ENCODE measurements at places on chromosomes 6 and 20.

DNA sequence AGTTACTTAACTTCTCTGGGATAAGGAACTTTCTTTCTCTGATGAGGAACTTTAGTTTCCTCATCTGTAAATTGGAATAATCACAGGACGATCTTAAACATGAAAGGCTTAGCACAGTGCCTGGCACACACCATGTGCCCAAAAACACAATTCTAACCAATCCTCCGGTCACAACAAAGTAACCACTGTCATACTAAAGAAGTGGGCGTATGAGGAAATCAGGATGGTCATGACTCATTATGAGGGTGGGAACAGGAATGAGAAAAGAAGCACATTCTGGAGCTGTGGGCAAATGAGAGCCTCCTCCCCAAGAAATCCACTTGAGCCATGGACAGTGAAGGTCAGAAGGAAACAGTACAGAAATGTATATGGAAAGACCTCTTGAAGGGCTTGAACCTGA, 82.9 kb downstream of the LRFN2 start:
- DNase-seq, result no peak

DNA sequence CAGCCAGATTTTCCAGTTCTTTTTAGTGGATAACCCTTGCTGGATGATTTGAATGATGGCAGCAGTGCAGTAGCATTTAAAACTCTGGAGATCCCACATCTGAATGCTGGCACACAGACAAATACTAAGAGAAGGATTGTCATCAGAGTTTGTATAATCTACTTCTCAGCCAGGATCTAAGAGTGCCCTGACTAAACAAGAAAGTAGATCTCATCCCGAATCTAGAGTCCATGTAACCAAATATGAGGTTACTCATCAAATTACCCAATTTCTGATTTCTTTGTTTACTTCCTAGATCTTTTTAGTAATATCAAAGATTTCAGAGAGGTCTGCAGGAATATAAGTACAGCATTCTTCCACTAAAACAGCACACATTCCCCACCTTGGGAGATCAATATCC, 7.8 kb downstream of the TMC2 start:
- no peak for DNase-seq

- no peak for DNase-seq
Observed at GRCh38 chr6:54107470-54108090, 3.7 kb upstream of the MLIP start.

- DNase-seq, result no peak
Observed at GRCh38 chr6:128275030-128275429, 245.4 kb downstream of the PTPRK start.

DNA sequence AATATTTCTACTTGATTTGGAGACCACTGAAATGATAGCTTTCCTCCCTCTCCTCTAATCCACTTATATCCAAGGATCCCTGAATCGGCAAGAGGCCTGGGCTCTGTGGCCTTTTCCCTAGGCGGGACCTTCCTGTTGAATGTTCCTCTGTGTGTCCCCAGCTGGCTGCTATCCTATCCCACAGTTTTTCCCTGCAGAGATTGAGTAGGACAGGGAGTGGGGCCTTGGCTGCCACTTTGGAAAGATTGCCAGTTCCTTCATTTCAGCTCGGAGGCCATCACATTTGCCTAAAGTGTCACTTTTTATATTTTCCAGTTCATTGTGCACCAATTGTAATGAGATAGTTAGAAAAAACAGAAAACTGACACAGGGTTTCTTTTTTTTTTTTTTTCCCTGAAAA, 38.9 kb upstream of the SMIM8 start:
- DNase-seq, result no peak

DNA sequence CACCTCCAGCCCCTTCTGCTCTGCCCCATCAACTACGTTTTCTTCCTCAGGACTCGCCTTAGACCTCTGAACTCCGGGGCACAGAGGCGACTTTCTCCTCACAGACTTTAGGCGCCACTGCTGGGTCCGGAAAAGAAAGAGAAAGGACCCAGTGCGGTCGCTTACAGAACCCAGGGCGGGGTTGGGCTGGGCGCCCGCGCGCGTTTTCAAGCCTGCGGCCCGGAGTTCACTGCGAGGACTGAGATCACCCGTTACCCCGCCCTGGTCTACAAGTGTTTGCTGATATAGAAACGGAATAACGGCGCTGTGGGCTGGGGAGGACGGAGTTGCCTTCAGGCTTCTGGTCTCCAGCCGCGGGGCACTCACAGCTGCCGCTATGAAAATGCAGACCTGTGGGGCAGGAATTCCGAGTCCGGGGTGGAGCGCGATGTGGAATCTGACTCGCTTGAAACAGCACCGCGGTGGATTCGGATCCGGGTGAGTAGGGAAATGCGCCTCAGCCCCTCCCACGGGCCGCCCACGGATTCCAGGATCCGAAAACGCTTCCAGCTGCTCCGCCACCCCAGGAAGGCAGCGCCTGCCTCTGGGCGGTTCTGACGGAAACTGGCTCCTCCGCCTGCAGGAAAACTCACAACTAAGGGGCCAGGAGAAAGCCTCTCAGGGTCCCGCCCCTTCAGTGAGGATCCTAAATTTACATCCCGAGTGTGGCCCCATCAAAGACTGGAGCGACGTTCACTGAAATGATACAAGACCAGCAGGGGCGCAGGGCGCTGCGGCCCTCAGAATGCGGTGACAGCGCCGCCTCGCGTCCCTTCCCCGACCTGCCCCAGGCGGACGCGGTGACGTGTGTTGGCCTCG, 29.4 kb downstream of the HLA-F start:
- DNase-seq, result peak; percentile 51

DNA sequence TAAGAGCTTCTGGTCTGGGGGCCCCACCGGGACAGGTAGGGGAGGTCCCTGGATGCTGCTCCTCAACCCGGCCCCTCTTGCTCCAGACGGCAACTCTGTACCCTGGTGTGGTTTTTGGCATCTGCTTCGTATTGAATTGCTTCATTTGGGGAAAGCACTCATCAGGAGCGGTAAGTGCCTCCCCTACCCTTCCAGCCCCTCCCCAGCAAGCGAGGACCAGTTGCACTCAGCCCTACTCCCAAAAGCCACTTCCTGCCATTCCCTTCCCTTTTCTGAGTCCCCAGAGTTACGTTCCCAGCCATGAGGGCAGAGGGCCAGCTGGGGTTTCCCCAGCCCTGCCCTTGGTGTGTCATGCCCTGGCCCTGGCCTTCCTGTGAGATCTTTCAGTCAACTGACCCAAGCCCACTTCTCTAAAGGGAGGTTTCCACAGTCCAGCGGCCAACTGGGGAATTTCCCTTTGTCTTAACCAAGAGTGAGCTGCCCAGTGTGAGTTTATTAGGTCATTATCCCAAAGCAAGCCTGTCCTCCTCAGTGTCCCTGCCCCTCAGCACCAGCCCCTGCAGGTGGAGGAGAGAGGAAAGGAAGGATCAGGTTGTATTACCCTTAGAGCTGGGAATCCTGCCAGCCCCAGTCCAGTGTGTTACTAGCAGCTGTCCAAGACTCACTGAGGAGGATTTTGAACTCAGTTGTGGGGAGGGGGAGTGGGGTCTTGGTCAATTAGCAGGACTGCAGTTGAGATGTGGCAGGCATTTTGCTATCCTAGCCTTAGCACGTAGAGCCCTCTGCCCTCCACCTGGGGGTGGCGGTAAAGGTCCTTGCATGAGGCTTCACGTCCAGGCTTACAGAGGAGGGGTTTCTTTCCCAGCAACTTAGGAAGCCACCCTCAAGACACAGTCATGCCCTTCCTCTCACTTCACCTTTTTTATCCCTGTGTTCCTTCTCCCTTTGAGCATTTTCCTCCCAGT, 45.8 kb downstream of the TM9SF4 start:
- DNase-seq, result no peak

- DNase-seq, result no peak
Observed at GRCh38 chr6:151635741-151636140, 141.9 kb downstream of the CCDC170 start.

- no peak for DNase-seq
Observed at GRCh38 chr6:116287689-116288282, 8.1 kb upstream of the TSPYL1 start.

- no peak for DNase-seq
Observed at GRCh38 chr6:135937106-135937505, 85.6 kb downstream of the PDE7B start.

GRCh38 chr6:152669895-152670294, 27.8 kb upstream of the MYCT1 start:
- no peak for DNase-seq

DNA sequence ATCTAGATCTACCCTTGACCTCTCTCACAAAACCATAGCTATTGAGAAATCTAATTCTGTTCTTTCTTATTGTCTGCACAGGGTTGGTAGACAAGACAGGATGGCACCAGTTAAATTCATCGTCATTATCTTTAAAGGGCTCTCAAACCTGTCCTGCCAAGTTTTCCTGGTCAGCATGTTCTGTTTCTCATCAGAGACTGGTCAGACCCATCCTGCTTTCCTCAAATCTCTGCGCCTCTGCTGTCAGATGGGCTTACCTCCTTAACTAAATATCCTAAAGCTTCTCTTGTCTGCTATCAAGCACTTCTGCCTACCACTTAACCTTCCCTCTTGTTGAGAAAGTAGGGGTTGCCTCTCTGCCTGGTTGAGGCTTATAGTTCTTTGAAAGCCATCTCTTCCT, 125.2 kb downstream of the MYO6 start:
- no peak for DNase-seq
